ENCODE measurements at places on chromosomes 2 and 18. TPM values are rescaled to one million over a fixed set of nuclear protein-coding genes. Genes with fewer than 3 reads are reported as not detected.
A peak's percentile ranks its signal among the peaks of the same experiment; 100 is the strongest.

Gene SAG
- polyA plus RNA-seq, result 0.13 TPM

DNA sequence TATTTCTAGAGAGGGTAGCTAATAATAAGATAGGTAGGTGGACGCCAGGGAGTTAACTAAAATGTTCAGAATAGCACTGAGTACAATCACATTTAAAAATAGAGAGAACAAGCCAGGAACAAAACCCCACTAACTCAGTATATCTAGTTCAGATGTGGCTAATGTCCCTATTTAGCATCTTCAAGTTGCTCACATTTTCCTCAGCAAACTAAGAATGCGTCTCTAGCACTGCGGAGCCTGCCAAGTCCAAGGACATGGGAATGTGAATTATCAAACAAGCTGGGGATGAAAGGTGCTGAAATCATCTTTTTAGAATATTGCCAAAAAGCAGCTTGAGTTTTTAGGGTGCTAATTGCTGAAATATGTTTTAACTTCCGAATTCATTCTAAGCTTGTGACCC lies 398.5 kb upstream of the FIGN start:
- no peak for DNase-seq

DNA sequence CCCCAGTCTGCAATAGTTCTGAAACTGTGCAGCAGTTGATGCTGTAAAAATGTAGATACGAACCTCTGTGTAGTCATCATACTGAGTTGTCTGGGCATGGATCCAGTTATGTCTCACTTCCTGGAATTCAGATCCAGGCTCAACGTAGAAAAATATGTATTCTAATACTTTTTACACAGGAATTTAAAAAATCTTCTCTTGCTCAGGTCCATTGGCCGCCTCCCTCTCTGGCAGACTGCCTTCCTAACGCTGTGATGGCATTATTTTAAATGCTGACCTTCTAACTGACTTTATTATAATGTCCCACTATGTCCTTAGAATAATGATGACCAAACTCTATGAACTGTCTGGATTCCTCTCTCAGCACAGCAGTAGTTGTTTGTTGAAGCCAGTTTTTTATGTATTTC lies 119.6 kb downstream of the FEZ2 start:
- no peak for DNase-seq

- no peak for DNase-seq
Measured at GRCh38 chr2:58918141-58918540, 677.0 kb upstream of the FANCL start.

DNA sequence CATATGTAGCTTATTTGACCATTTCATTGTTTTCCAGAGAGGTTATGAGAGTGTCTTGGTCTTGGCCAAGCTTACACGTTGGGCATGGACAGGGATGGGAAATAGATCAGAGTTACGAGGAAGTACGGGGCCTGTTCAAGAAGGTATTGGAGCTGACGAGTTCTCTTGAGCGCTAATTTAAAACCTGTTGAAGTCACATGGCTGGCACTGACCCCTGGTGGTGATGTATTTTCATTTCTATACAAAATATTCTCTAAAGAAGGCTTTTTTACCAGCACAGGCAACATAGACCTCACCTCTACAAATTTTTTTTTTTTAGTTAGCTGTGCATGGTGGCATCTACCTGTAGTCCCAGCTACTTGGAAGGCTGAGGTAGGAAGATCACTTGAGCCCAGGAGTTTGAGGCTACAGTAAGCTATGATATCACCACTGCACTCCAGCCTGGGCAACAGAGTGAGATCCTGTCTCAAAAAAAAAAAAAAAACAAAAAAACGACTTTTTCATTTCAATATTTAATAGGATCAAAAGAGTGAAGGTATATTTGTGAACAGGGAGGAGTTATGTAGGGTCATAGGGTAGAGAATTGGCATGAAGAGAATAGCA lies 19.6 kb downstream of the UGP2 start:
- DNase-seq, result peak; percentile 44

Gene GYPC
- polyA plus RNA-seq, result 55.8 TPM

DNA sequence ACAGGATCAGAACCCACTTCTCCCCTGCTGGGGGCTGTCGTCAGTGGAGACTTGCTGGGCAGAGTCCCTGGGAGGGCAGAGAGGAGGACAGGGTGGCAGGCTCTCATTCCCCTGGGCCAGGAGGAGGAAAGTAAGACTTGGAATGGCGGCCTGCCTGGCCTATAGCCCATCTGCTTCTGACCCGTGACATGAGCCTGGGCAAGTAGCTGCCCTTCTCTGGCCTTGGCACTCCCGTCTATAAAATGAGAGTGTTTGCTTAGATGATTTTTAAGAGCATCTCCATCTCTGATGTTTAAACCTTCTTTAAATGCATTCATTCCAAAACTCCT lies 173.0 kb downstream of the DDX1 start:
- no peak for DNase-seq

Gene OTOS
- polyA plus RNA-seq, result not detected

- no peak for DNase-seq
Measured at GRCh38 chr2:10009811-10010781, 33.3 kb upstream of the KLF11 start.

GRCh38 chr2:141611981-141612380 lies 518.8 kb downstream of the LRP1B start:
- DNase-seq, result no peak

GRCh38 chr2:160431441-160431840 lies 62.2 kb downstream of the RBMS1 start:
- no peak for DNase-seq

DNA sequence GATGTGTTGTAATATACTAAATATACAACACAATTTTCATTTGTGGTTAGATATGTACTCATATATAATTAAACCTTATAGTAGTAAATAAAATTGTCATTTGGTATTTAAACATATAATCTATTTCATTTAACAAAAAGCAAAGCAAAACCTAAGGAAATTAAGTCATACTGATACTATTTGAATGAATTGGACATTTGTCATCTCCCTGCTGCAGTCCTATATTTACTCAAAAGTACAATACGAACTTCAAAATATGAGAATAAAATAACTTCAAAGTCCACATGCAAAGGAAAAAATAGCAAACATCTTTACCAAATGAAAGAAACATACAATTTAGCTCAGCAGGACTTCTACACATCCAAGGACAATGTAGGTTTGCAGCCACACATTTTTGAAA lies 11.8 kb upstream of the HAT1 start:
- no peak for DNase-seq
